Stimulated activated CD4-positive, alpha-beta T cell treated with anti-CD3 and anti-CD28 coated beads, Interleukin-1b, Interleukin-23, amount 100 ng/mL, for 48 hours (primary cell): ENCODE measurements at places on chromosomes 16 and 17.

GRCh38 chr17:39243155-39243554, 17.4 kb upstream of the STAC2 start:
- no peak for DNase-seq

GRCh38 chr16:25977121-25977520, 285.4 kb downstream of the HS3ST4 start:
- DNase-seq: no peak

GRCh38 chr16:87818533-87819161, 50.7 kb downstream of the SLC7A5 start:
- no peak for DNase-seq

DNA sequence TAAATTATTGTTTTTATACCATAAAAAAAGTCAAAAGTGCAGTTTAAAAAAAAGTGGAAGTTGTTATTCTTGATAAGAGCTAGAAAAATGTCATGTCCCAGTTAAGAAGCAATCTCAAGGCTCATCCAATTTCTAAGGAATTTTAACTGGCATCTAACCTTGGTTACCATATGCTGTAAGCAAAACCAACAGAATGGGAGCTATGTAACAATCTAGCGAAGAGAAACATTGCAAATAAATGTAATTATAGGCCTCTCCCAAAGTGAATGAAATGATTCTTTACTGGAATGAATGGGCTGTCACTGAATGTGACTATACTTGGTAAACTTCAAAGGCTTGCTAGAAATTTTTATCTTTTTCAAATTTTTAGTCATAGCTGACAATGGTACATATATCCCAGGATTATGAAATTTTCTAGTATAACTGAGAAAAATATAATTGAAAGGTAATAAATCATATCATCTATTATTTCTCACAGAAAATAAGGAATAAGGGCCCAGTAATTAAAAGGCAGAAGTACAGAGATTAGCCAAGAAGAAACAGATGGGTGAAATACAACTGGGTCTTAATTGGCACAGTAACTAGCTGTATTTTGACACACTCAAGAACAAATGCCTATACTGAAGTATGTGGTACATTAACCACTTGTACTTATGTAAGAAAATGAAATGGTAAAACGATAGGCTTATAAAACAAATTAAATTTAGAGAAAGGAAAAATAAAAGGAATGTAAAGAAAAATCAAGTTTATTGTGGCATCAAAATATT, 61.5 kb downstream of the NETO2 start:
- DNase-seq: no peak

GRCh38 chr17:8503807-8504206, 68.1 kb downstream of the NDEL1 start:
- no peak for DNase-seq

DNA sequence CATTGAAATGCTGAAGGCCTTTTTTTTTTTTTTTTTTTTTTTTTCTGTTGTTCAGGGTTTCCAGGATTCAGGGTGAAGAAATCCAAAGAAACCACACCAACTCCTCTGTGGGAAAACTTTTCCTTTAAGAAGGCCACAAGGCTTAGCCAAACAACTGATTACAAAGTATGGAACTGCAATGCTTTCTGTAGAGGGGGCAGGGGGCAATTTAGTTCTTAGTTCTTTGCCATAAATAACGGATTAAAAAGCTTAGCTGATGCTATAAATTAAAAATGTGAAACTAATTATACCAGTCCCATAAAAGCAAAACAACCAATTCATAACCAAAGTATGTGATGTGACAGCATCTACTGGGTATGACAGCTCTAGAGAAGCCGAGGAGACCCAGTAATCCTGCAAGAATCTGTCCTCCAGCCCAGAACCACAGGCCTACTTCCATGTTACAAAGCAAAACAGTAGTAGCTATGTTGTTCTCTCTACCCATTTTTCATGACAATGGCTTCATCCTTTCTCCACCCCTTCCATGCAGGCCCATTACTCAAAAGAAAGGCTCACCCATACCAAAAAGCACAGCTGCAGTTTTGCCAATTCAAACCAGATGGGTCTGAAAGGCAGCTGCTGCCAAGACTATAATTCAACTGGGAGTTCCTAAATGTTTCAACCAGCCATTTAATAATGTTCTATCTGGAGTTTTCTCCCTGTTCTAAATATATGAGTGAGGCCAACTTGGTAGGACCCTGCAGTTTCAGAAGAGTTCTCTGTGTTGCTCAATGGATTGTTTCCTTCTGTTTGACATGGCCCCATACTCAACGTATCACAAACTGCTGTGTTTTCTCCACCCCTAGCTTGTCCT, 167.1 kb upstream of the ZFHX3 start:
- DNase-seq: no peak

DNA sequence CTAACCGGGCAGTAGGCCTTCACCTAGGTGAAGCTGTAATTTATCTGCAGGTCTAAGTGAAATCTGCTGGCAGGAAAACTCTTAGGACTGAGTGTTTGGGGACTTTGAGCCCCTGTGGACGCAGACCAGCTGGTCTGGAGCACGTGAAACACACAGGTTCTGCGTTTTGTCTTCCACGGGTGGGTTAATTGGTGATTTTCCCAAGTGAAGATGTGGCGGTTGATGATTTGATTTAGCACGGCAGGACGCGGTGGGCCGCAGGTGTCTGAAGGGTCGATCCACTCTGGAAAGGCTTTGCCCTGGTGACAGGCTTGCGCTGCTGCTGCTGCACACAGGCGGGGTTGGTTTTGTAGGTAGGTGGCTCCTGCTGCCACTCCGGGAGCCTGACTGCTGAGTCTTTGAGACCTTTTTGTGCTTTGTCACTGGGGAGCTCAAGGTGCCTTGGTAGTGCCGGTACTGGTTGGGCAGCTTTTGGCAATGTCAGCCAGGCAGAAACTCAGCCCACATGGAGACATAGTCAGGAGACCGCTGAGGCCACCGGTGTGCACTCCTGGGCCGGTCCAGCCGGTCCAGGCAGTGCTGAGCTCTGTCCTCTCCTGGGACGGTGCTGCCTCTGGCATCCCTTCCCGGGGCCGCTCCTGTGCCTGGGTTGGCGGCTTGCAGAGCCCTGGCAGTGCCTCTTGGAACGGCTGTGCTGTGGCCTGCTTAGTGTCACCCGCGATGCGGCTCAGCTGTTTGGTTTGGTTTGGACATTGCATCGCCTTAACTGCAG, 2.3 kb downstream of the BAIAP2 start:
- no peak for DNase-seq

DNA sequence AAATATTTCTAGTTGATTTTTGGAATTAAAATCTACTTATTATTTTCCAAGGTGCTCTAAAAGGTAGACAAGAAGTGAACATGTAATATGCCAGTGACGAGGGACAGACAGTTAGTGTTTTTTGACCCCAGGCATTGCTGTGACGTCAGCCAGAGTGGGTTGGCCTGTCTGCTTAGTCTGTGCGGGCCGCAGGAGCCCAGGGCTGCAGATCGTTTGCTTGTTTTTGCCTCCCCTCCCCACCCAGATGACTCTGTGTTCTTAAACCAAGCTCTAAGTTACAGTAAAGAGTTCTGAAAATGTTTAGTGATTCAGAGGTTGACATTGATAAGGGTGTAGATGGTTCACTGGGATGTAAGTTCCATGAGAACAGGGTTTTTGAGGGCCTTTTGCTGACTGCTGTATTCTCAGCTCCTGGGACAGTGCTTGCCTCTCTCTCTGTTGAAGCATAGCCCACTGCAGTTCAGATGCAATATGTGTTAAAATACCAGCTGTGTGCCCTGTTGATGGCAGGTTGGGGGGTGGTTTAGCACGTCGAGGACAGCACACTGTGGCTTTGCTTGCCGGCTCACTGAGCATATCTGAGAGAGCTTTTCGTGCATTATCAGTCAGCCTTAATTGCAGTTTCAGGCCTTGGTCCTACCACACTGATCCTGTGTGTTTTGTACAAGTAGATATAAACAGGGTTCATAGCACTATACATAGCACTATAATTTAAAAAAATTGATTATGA, 64.8 kb downstream of the SEC14L1 start:
- DNase-seq: no peak

GRCh38 chr16:54430491-54431030, 144.0 kb upstream of the IRX3 start:
- no peak for DNase-seq

- no peak for DNase-seq
Observed at GRCh38 chr17:3448059-3448665, 14.5 kb upstream of the OR1E2 start.

GRCh38 chr17:2700491-2701141, 10.9 kb downstream of the CLUH start:
- no peak for DNase-seq
